ENCODE measurements at places on chromosomes 3 and 15. TPM values are rescaled to one million over a fixed set of nuclear protein-coding genes. Genes with fewer than 3 reads are reported as not detected.
A peak's percentile ranks its signal among the peaks of the same experiment; 100 is the strongest.

DNA sequence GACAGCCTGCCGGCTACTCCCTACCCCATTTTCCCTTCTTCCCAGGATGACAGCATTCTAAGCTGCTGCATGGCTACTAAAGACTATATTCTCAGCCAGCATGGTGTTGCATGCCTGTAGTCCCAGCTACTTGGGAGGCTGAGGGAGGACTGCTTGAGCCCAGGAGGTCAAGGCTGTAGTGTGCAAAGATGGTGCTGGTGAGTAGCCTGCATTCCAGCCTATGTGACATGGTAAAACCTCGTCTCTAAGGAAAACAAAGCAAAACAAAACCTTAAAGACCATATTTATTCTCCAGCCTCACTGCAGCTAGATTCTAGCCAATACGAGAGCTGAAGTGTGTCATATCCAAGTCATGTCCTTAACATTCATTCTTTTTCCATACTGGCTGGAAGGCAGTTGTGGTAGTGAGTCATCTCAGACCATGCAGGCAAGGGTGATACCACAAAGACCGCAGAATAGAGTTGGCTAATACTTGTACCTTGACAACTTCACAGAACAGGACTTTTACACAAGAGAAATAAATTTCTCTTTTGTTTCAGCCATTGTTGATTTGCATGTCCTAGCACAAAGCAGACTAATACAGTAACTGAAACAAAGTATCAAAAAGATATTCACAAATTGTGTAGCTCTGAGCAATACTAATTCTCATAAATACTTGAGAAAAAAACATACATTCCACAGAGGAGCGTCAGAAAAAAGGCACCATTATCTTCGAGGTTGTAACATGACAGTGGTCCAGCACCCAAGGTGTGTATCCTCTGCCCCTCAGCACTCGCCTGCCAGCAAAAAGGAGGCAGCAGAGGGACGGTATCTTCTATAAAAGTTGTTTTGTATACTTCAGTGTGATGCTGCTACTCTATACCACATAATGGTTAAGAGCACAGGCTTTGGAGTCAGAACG is 14.8 kb downstream of the PBRM1 start:
- H3K36me3 ChIP-seq = peaks cover 14% of the 10 kb centered on the region
- H3K27ac ChIP-seq = no peak overlapping the region
- H3K4me3 ChIP-seq = no peak overlapping the region
- peaks cover 21% of the 10 kb centered on the region for H3K4me1 ChIP-seq
- peak; percentile 77 for DNase-seq

GRCh38 chr3:106206146-106206545 is 337.3 kb upstream of the CBLB start:
- H3K27ac ChIP-seq = no peak overlapping the region
- peaks cover 28% of the 10 kb centered on the region for H3K4me1 ChIP-seq
- H3K36me3 ChIP-seq = no peaks in the 10 kb centered on the region
- DNase-seq = peak; percentile 43
- H3K27me3 ChIP-seq = no peaks in the 10 kb centered on the region

GRCh38 chr15:25339431-25339830 is 99.4 kb downstream of the UBE3A start:
- no peaks in the 10 kb centered on the region for H3K27me3 ChIP-seq
- no peak overlapping the region for H3K4me3 ChIP-seq
- H3K27ac ChIP-seq = no peak overlapping the region
- no peak for DNase-seq

DNA sequence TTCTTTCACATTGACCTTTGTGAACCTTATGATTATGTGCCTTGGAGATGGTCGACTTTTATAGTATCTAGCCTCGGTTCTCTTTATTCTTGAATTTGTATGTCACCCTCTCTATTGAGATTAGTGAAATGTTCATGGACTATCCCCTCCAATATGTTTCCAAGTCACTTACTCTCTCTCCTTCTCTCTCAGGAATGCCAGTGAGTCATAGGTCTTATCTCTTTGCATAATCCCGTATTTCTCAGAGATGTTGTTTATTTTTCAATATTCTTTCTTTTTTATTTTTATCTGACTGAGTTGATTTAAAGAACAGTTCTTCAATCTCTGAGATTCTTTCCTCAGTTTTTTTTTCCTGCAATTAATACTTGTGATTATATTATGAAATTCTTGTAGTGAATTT is 411.6 kb upstream of the CADM2 start:
- H3K4me1 ChIP-seq = no peaks in the 10 kb centered on the region
- H3K27me3 ChIP-seq = no peaks in the 10 kb centered on the region
- no peak overlapping the region for H3K4me3 ChIP-seq
- H3K36me3 ChIP-seq = no peaks in the 10 kb centered on the region

GRCh38 chr3:194423317-194423716 is 24.3 kb upstream of the GP5 start:
- peaks cover 24% of the 10 kb centered on the region for H3K36me3 ChIP-seq
- DNase-seq = no peak
- no peak overlapping the region for H3K27ac ChIP-seq
- H3K4me1 ChIP-seq = no peaks in the 10 kb centered on the region
- H3K27me3 ChIP-seq = no peaks in the 10 kb centered on the region

Gene MDFIC2
- not detected for total RNA-seq

Gene AGBL1
- total RNA-seq = not detected

Gene PPARG
- 0.83 TPM for total RNA-seq

Gene PLCH1
- not detected for total RNA-seq
